ENCODE measurements at places on chromosomes 3 and 15.

- DNase-seq: no peak
Observed at GRCh38 chr15:100099976-100100375, 241.8 kb downstream of the ADAMTS17 start.

DNA sequence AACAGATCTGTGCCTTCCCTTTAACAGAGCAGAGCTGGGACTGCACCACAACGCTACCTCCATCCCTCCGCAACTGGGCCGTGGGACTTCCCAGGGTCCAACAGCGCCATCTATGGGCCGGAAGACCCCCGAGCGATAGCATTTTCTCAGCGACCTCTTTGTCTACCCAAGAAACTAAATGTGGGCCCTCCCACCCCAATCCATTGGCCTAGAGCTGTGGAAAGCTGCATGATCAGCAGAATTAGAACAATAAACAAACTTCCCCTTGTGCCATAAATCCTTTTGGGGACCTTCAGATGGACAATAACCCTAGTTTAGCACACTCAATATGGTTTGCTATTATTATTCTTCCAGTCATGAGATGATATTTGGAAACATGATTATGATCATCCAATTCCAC is 74.8 kb upstream of the NTRK3 start:
- DNase-seq: peak; percentile 3

GRCh38 chr3:79005084-79005483 is 762.7 kb downstream of the ROBO1 start:
- DNase-seq: no peak

DNA sequence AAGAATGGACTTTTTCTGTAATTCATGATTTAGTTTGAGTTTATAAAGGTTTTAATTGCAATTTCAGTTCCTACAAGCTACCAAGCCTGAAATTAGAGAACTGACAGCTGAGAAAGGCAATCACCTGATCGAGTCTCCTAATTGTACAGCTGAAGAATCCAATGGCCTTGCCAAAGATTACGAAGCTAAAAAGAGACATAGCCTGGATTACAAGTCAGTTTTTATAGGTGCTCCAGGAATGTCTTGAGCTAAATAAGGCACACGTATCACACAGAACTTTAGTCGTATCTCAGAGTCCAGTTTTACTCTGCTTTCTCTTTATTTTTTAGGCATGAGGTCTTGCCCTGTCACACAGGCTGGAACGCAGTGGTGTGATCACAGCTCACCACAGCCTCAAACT is 6.6 kb downstream of the DPH3 start:
- no peak for DNase-seq

GRCh38 chr3:175443682-175444081 is 584.5 kb downstream of the NAALADL2 start:
- no peak for DNase-seq

DNA sequence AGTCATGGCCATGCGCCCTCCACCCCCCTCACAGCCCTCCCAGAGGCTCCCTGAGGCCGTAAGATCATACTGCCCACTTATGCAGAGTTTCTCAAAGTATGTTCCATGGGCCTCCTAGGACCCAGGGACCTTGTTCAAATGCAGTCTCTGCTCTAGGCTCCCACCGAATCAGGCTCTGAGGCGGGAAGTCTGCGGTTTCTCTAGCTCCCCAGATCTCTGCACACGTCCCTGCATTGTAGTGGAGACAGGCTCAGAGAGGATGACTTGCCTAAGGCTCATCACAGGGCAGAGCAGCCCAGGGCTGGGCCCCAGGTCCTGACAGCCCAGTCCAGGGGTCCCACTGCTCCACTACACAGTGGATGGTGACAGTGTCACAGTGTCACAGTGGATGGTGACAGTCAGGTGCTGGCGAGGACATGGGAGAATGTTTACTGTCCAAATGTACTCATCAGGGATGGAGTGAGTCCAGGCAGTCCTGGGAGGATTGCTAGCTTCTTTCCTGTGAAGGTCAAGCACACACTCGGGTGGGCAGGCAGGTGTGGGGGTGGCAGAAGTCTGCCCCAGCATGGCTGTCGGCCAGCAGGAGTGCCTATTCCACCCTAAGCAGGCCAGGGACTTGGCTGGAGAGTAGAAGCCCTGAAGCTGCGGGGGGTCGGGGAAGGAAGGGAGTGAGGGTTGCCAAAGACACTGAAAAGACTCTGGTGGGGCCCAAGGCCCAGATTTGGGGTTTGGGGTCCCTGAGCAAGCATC is 12.4 kb downstream of the ANKRD63 start:
- no peak for DNase-seq

DNA sequence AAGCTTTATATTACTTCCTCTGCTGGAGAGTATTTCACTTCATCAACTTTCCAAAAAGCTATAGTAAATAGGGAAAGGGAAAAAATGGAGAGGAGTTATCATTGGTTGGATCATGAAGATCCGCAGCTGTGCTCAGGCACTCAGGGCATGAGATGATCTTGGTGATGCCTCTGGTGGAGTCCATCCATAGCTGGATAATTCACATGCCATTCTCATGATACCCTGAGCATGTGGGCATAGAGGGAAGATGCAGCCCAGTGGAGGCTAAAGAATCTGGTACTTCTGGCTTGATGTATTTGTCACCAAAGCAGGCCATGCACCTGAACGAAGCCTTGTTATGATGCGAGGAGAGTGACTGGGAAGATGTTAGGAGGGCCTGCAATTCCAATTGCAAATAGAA is 150.2 kb downstream of the CHST2 start:
- DNase-seq: no peak

DNA sequence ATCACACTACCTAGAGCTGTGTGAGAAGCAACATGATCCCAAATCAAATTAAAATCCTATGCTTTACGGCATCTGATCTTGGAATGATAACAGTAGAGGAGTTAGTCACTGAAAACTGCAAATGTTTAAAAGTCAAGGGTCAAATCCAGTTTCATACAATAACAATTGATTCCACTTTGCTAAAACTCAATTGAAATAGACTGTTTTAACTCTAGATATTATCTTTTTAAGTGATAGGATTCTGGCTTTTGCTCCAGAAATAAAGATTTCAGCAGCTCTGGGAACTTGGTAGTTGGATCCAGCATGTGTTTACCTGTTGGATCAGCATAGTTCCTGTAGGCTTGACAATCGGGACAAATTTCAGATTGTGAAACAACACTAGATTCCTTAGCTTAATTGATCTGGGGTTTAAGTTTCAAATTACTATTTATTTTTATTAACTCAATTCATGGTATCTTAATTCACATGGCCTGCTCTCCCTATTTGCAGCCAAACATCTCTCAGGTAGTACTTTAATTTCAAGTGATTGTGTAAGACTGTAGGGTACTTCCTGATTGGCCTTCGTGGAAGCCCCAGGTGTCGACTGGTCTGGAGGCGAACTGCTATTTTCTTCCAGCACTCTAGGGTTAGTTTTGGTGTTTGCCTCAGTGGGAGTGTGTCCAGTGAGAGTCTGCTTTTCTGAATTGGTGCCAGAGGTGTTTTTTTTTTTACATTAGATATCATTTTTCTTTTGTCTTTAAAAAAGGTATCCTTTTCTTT is 16.6 kb downstream of the NFKBIZ start:
- no peak for DNase-seq

GRCh38 chr3:106399761-106400160 is 530.9 kb upstream of the CBLB start:
- DNase-seq: no peak

- DNase-seq: no peak
Observed at GRCh38 chr3:133408366-133408765, 8.5 kb downstream of the BFSP2 start.

GRCh38 chr3:125440559-125440955 is 65.4 kb upstream of the ZNF148 start:
- DNase-seq: no peak

GRCh38 chr3:114299421-114299820 is 5.6 kb downstream of the TIGIT start:
- no peak for DNase-seq

DNA sequence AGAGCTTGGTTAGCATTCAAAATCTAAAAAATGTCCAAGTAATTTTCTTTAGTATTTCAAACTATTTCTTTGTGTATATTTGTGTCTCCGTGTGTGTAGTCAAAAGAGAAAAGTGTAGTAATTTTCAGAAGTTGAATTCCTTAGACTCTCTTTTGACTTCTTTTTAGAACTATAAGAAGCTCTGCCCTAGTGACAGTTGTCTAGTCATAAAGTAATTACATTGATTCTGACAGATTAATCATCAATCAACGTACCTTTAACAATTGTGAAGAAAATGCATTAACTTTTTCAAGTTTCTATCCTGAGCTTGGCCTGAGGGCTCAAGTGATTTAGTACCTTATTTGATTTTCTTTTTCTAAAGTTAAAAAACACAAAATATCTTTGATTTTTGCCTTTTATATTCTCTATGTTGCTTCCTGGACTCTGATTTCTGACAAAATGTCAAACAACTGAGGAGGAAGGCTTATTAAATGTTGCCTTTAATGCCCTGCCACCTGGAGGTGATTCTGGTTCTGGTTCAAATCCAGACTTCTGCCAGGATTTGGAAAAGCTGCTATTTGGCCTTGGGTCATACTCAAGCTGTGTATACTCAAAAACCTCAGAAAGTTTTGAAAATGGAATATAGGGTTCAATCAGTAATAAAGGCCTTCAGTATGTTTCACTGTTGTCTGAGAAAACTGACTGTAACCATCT is 653.6 kb downstream of the NSUN3 start:
- DNase-seq: no peak

DNA sequence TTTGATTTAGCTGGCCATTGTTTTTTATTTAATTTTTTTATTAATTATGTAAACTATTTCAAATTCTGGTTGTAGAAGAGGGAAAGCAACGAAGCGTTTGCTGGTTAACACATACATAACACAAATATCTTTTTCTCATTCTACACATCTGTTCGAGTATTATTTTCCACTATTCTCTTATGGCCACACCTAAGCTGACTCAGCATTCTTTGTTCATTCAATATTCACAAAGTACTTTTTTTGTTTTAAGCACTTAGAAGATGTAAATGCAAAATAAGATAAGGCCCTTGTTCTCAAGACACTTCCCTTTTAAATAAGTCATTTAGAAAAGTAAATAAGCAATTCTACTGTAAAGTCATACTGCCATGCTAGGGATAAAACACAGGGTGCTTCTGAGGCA is 45.4 kb downstream of the CADM2 start:
- no peak for DNase-seq

GRCh38 chr3:76065964-76066363 is 280.6 kb upstream of the ZNF717 start:
- no peak for DNase-seq

DNA sequence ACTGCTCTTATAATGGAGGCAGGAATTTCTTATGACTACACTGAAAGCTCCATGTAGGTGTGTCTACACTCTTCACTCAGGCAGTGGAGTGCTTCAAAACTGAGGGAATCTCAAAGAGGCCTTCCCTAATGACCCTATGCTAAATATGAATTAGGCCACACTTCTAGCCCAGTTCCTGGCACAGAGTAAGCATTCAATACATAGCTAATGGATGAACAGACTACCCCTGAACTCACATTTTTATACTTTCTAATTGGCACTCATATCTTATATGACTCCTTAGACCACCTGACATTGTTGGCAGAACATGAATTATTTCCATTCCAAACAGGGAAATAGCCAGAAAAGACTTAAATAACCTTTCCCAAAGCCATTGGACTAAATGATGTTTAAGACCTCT is 3.4 kb downstream of the RARRES1 start:
- DNase-seq: no peak

DNA sequence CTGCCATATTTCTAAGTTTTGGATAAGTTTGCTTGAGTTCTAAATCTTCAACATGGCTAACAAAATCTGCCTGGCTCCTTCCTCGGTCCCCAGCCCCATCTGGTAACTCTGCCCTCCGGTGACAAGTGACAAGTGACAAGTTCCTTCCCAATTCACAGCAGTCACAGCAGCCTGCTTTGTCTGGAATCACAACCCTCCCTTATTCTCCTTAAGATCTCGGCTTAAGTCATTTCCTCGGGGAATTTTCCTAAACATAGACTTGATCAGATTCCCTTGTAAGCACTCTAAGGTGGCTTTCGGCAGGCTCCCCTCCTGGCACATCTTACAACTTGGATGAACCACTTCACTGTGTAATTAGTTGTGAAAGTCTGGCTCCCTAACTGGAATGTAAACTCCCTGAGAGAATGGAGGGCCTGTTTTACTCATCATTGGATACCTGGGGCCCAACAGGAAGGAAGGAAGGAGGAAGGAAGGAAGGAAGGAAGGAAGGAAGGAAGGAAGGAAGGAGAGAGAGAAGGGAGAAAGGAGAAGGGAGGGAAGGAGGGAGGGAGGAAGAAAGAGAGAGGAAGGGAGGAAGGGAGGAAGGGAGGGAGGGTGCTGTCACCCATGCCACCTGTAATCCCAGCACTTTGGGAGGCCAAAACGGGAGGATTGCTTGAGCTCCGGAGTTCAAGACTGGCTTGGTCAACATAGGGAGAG is 126.4 kb downstream of the SHQ1 start:
- DNase-seq: no peak

- DNase-seq: no peak
Observed at GRCh38 chr3:30988769-30989168, 94.3 kb upstream of the GADL1 start.

DNA sequence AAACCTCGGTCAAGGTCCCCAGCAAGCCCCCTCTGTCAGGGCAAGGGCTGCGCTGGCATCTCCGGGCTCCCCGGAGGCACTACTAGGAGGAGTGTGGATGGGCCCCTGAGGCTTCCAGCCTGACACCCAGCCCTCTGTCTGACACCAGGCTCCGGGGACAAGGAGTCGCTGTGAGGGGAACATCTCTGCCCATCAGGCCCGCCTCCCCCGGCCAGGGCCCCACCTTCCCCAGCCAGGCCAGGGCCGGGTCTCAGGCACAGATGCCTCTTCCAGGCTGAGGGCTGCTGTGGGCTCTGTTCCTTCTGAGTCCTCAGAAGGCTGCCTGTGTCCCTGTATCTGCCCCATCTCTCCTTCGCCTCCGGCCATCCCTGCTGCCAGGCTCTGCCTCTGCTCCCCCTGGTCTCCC is 15.8 kb downstream of the CSPG4 start:
- no peak for DNase-seq

- no peak for DNase-seq
Observed at GRCh38 chr3:122578069-122578740, 755 bp downstream of the PARP15 start.

DNA sequence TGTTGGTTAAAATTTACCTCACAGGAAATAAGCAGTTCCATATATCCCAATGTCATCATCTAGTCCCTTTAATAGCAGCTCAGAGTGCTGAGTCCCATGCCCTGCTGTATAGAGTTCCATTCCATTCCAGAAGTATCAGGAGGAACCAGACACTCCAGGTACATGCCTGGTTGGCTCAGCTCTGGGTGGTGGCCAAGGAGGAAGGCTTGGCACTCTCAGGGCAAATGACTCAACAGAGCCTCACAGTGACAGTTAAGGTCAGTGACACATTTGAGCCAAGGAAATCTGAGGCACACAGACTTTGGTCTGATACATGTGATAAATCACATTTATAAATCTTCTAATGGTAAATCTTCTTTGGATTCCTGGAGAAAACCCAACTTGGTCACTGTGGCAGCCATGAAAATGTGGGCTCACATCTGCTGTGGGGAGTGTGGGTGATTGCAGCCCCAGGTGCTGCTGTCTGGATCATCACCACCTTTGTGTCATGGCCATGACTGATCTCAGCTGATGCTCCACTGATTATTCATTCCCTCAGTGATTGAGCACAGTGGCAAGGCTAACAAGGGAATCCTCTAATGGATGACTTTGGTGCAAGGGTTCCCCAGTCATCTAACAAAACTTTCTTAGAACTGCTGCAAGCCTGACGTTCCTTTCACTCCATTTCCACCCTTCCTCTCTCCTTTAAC is 9.3 kb downstream of the HHLA2 start:
- DNase-seq: no peak

Data from activated CD8-positive, alpha-beta memory T cell treated with anti-CD3 and anti-CD28 coated beads for 48 hours (primary cell).